ENCODE measurements at places on chromosomes 4 and X. TPM values are rescaled to one million over a fixed set of nuclear protein-coding genes. Genes with fewer than 3 reads are reported as not detected.
A peak's percentile ranks its signal among the peaks of the same experiment; 100 is the strongest.

DNA sequence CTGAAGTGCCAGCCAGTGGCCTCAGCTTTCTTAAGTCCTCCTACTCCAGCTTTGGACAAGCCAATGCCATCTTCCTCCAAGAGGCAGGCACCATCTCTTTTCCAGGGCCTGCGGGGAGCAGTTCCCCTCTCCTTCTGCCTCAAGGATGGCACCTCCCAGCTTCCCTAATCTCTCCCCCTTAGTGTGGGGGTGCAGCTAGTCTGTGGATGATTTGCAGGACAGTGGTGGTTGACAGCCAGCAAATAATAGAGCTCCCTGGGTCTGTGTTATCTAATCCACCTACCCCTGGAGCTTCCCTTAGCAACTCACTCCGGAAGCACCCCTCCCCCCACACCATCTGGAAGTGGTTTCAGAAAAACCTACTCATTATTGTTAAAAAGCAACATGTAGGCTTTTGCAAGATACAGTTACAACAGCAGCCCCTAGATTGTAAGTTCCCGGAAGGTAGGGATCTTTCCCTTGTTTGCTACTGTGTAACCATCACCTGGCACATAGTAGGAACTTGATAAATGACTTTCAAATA lies 247.1 kb downstream of the BCOR start:
- DNase-seq: no peak

GRCh38 chr4:99447079-99447478 lies 11.9 kb upstream of the ADH7 start:
- DNase-seq: no peak

GRCh38 chr4:2768921-2769336 lies 12.8 kb upstream of the TNIP2 start:
- DNase-seq: no peak

GRCh38 chrX:3516051-3516541 lies 169.6 kb upstream of the MXRA5 start:
- DNase-seq: no peak

DNA sequence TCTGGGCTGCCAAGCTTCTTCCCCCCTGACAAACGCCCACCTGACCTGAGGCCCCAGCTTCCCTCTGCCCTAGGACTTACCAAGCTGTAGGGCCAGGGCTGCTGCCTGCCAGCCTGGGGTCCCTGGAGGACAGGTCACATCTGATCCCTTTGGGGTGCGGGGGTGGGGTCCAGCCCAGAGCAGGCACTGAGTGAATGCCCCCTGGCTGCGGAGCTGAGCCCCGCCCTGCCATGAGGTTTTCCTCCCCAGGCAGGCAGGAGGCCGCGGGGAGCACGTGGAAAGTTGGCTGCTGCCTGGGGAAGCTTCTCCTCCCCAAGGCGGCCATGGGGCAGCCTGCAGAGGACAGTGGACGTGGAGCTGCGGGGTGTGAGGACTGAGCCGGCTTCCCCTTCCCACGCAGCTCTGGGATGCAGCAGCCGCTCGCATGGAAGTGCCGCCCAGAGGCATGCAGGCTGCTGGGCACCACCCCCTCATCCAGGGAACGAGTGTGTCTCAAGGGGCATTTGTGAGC lies 37.0 kb downstream of the HTRA3 start:
- DNase-seq: no peak

- no peak for DNase-seq
Measured at GRCh38 chr4:144687466-144687865, 41.5 kb downstream of the HHIP start.

- DNase-seq: no peak
Measured at GRCh38 chr4:109232681-109233080, 69.8 kb downstream of the COL25A1 start.

DNA sequence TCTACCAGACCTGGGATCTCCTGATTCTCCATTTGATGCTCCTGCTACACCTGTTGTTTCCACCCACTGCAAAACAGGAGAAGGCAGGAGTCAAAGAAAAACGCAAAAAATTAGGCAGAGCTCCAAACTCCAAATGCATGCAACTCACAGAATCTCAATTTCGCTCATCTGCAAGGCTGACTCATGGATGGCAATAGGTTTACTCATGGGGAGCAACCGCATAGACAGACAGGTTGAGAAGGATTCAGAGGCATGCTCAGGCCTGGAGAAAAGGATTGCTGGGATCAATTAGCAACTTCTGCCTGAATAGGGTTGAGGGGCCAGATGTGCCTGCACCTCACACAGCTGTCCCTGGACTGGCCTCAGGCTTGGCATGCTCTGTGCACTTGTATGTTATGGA lies 231.0 kb downstream of the LDB2 start:
- no peak for DNase-seq

DNA sequence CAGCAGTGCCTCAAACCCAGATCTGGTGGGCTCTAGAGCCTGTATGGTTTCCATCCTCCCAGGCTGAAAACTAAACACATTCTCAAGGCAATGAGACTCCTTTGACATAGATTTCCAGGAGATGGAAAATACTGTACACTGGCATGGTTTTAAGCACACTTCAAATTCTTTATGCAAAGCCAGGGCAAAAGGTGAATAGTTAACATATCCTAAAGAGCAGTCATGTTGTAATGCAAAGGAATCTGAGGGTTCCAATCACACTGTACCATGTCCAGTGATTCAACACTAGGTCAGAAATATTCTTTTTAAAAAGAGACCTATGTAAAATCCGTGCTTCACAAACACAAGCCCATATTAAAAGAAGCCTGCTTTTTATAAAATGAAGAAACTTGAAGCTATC lies 195.3 kb downstream of the QDPR start:
- no peak for DNase-seq

DNA sequence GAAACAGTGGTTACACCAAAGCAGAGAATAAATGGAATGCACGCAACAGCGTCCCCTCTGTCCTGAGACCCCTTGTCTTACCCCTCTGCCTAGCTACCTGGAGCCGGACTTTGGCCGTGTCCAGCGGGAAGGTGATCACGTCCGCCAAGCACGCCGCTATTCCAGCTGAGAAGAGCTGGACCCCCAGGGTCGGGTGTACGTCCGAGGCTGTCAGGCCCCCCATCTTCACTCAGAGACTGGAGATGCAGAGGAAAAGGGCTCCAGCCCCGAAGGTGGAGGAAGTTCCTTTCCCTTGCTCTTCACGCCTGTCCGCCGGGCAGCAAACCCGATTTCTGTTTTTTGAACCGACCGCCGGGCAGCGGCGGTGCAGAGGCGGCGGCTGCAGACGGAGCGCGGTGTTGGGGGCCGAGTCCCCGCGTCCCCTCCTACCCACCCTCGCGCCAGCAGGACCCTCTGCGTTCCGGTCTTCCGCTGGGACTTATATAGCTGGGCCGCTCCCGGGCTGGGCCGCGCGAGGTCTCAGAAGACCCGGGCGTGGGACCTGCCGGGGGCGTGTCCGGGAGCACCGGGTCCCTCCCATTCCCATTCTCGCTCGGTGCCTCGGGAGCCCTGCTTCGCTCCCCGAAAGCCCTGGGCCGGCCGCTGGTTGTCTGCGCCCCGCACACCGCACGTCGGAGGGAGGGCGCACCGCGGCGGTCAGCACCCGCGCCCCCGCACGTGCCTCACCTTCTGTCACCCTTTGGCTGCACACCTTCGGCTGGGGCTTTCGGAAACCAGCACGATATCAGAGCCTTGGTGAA lies at the start of gene UCP1:
TSS of gene UCP1 (minus strand) at position 455 of the 800 bp plus-strand sequence. CDS start at position 223, 232 bp downstream.
- DNase-seq: peak; percentile 11

- no peak for DNase-seq
Measured at GRCh38 chrX:104166735-104167436, 633 bp downstream of the FAM199X start.

GRCh38 chr4:73230865-73231517 lies 27.6 kb downstream of the ANKRD17 start:
- DNase-seq: no peak

GRCh38 chrX:18871161-18871890 lies 112.6 kb downstream of the PHKA2 start:
- DNase-seq: no peak

DNA sequence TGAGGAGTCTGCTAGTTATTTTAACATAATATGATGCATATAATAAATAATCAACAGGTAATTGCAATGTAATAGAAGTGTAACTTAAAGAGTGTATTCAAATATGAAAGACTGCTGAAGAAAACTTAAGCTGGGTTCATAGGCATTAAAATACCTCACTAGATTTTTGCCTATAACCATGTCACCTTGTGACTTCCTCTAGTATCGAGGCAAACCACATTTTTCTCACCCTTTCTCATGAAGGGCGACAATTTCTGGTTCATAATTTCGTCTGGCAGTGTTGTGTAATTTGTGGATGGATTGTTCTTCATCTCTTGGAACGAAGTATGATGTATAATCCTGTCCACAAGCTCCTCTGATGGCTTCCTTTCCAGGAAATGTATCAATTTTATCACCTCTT lies 16.0 kb downstream of the SULT1E1 start:
- no peak for DNase-seq

- no peak for DNase-seq
Measured at GRCh38 chrX:2502668-2503519, 2.1 kb upstream of the DHRSX start.

- DNase-seq: no peak
Measured at GRCh38 chrX:38458071-38458470, 103.3 kb upstream of the TSPAN7 start.

CFP gene
- total RNA-seq: 1.2 TPM

CRMP1 gene
- 0.39 TPM for total RNA-seq

ABLIM2 gene
- 14.3 TPM for total RNA-seq

RBM47 gene
- total RNA-seq: 1.7 TPM

TRO gene
- total RNA-seq: 2.4 TPM

STK32B gene
- total RNA-seq: 1.3 TPM

All from heart left ventricle (tissue), 16 donors.